Mesendoderm (in vitro differentiated cells): ENCODE measurements at places on chromosomes 7 and 10.

DNA sequence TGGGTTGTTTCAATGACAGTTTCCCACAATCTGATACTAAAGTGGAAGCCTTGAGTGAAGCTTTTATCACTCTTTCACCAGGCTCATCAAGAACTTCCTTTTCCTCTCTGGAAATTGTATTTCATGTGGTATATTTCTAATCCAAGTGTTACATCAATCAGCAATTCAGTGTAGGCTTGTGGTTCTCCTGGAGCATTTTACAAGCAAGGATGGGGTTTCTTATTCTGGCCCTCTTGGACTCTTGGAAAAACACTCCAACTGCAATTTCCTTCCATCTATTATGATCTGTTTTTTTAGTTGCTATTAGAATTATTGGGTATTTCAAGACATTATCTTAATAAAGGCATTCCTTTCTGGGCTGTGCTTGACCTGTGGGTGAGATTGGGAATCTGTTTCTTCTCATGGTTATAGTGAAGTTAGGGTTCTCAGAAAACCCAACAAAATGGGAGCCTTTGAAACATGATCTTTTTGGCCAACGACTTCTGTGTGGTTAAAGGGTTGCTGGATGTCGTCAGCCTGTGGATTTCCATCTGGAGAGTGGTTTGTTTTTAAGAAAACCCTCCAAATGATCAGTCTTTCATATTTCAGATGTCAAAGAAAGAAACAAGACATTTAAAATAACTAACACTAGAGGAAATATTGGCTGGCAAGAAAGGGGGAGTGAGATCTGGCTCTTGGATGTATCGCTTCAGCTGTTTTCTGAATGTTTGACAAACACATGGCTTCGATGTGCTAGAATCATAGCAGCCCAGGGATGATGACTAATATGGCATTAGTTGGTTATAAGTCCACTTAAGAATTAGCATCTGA is 540.2 kb downstream of the LRMDA start:
- DNase-seq, result no peak

- DNase-seq, result peak; percentile 15
Measured at GRCh38 chr10:11697718-11698527, 44.3 kb upstream of the ECHDC3 start.

GRCh38 chr7:199483-200249 is 7.3 kb downstream of the FAM20C start:
- DNase-seq, result no peak

GRCh38 chr10:17010363-17011145 is 119.1 kb downstream of the CUBN start:
- no peak for DNase-seq

- DNase-seq, result no peak
Measured at GRCh38 chr7:81280531-81280930, 361.7 kb upstream of the SEMA3C start.

GRCh38 chr7:1607696-1608095 is 37.9 kb upstream of the PSMG3 start:
- peak; percentile 22 for DNase-seq

- no peak for DNase-seq
Measured at GRCh38 chr7:115024276-115024675, 102.4 kb downstream of the MDFIC start.

DNA sequence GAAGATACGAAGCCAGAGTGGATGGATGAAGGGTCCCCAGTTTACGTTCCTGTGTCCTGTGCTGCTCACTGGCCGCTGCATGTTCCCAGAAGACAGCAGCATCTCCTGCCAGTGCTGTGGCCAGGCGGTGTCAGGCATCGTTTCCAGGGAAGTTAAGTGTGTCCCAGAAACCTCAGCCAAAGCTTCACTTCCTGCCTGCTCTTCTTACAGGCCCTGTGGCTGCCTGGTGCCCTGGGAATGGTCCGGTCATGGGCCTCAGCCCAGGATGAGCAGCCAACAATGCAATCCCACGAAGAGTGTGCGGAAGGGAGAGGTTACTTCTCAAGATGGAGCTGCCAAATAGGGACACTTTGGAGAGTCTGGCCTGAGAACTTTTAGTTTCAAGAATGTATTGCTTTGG is 99.7 kb upstream of the TARP start:
- no peak for DNase-seq

- DNase-seq, result no peak
Measured at GRCh38 chr10:22931948-22932347, 4.1 kb downstream of the ARMC3 start.

- no peak for DNase-seq
Measured at GRCh38 chr7:42217548-42217947, 19.5 kb downstream of the GLI3 start.

DNA sequence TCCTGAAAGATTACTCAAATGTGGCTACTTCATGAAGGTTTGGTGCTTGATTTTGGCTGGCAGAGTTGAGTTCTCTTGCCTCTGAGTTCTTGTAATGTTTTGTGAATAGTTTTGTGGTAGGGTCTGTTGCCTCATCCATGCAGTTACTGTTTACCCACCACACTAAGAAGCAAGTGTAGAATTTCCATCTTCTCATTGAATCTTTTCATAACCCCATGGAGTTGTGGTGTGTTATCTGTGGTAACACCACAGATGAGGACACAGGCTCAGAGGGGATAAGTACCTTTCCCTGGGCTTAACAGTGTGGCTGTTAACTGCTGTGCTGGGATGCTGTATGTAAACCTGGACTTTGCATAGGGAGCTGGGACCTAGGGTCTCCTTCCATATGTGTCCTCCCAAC is 186.3 kb downstream of the CAMK1D start:
- DNase-seq, result no peak

GRCh38 chr7:91940572-91941341 is at the start of gene AKAP9:
TSS of gene AKAP9 (plus strand) at chr7:91940862. CDS start at chr7:91941100, 238 bp downstream.
- DNase-seq, result peak; percentile 89

- DNase-seq, result peak; percentile 64
Measured at GRCh38 chr7:115097175-115097671, 175.3 kb downstream of the MDFIC start.
